ENCODE measurements at places on chromosomes 2 and 18.

DNA sequence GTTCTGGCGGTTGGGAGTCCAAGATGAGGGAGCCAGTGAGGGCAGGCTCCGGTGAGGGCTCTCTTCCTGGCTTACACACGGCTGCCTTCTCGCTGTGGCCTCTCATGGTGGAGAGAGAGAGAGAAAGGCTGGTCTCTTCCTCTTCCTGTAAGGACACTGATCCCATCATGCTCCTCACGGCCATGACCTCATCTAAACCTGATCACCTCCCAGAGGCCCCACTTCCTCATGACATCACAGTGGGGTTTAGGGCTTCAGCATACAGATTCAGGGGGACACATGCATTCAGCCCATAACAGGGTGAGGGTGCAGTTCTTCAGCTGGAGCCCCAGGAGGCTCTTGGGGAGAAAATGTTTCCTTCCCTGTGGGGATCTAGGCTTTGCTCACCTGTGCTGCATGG, 29.2 kb downstream of the AGAP1 start:
- DNase-seq, result no peak

DNA sequence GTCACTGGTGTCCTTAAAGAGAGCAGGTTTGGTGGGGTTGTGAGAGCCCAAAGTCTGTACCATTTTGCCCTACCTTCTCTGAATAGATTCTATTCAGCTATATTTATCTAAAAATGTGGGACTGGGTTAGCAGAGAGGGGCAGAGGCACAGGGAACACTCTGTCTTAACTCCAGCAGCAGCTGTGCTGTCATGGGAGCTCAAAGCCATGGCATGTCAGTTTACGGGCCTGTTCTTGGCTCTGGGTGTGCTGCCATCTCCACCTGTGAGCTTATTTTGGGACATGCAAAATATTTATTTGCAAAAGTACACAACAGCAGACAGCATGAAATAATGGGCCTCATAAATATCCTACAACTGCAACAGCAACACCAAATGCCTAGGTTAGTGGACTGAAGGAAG, 129.6 kb upstream of the KCTD1 start:
- DNase-seq, result no peak

DNA sequence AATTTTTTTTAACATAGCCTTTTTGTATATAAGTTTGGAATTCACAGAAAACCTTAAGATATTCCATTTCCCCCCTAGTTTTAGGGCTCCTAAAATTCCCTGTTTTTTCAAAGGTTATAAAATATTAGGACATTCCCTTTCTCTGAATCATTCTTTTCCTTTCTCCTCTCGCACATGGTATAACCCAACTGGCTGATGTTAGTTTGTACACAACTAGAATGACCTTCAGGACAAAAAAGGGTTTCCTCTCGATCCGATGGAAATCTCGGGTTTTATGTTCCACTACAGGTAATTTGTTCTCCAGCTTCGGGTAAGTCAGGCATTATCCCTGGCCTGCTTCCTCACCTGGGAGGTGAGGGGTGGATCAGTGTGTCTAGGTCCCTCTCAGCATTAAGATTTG, 215.1 kb downstream of the LDLRAD4 start:
- DNase-seq, result no peak

DNA sequence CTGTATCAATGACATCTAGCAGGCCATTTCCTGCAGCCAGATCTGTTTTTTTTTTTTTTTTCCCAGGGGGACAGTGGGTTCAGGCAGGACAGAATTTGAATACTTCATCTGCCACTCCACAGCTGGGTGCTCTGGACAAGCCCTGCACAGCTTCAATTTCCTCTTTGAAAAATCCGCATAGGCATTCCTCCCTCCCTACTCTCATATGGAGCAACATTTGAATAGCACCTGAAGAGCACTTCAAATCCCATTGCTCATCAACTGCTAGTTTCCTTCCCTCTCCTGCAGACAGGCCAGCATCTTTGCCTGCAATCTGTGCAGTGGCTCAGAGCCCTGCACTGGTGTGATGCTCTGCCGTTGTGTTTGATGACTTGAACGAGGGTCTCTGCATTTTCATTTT, 326.3 kb downstream of the TSN start:
- DNase-seq, result no peak

DNA sequence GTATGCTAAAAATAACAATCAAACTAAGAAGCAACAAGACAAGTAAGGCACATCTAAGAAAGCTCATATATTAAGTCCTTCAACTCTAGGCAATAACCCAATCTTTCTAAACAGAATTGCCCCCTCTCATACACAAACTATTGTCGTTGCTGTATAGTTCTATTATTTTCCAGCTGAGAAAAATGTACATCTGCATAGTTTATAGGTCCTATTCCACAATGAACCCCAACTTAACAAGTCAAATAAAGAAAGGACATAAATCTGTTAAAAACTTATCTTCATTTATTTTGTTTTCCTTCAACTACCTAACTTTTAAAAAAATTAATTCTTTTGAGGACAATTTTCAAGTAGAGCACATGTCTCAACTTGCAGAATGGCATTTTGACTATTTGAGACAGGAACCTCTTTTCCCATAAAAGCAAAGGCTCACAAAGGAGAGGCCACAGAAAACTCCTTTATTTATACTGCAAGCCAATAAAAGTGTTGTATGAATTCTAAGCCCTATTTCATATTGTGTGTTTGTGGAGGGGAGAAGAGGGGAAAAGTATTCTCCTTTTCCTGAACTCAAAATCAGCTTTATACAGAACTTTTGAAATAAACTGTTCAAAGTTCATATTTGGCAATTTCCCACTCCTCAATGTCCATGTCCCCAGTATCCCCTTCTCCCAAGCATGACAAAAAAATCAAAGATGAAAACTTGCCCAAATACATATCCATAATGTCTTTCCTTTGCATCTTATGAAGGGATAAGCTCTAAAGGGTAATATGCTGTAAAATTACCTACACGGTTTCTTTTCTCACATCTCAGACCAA, 37.4 kb downstream of the RTN4 start:
- no peak for DNase-seq

All from NCI-H1048 (cell line).